ENCODE measurements at places on chromosomes 11 and 22. TPM values are rescaled to one million over a fixed set of nuclear protein-coding genes. Genes with fewer than 3 reads are reported as not detected.

DNA sequence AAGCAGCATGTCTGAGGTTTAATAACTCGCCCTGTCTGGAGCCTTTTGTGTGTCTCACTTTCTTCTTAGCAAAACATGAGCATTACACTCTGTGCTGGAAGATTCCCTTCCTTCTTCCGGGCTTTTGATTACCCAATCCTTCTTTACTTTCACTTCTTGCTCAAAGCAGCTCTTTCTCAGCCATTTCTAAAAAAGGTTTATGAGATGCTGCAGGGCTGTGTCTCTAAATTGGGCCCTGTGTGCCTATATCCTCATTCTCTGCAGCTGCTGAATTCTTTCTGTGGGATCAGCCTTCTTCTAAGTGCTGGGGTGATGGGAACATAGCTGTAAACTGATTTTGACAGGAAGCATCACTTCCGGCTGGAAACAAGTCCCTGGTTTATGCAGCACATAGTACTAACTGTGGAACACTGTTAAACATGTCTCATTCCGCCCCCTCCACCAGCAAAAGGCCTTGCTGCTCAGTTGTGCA is 71.8 kb downstream of the PIWIL4 start:
- DNase-seq: no peak

GRCh38 chr22:50406416-50407170 is 63.5 kb downstream of the PPP6R2 start:
- no peak for DNase-seq

The THRSP gene
- 0.22 TPM for polyA plus RNA-seq

DNA sequence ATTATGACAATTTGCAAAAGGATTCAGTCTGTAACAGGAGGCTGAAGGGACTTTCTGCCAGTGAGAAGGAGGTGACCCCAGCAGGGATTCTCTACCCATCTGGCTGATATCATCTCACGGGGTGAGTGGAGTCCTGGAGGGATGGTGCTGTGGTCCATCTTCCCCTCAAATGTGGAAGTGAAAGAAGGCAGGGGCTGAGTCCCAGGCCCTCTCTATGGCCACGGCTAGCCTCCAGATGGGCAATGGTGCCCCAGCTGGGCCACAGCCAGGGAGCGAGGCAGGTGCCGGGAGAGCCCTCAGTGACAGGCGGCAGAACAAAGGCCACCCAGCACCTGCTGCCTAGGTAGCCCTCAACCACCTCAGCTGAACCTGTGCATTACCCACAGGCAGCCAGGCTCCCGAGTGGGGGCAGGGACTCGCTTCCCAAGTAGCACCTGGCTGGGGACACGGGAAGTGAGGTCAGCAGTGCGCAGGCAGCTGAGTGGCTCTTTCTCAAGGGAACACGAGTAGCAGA is 6.7 kb downstream of the NECTIN1 start:
- no peak for DNase-seq

DNA sequence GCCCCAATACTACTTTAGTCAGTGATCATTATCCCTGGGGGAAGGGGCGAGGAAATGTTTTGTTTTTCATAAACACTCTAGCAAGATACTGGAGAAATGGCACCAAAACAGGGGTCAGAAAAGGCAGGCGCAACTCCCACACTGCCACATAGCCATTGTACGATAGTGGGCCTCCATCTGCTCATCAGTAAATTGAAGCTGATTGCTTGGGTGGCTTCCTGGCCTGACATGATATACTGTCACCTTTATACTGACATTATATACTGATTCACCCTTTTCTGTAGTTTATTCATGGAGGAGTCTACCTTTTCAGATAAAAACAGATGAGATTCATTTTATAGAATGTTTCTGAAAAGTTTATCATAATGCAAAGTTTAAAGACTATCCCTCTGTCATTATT is 51.6 kb upstream of the CCDC34 start:
- no peak for DNase-seq

- no peak for DNase-seq
These were observed 1.1 kb upstream of the SAMM50 start for GRCh38 chr22:43953988-43954785.

The SNX32 gene
- 1.8 TPM for polyA plus RNA-seq

DNA sequence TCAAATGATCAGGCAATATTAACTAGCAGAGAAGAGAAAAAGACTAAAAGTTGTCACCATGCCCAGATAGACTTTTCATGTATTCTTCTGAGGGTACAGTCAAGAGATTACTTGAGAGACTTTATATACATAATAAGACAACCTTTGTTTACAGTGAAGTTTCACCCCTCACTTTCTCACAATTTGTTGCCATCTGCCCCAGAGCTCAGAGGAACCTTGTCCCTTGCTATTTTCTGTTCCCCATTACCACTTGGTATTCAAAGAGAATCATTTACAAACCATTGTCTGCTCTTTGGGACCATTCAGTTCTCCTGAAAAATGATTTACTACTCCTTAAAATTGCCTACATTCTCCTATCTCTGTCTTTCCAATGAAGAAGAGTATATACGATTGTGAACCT is 544.6 kb downstream of the CNTN5 start:
- no peak for DNase-seq

The CNGA4 gene
- 0.32 TPM for polyA plus RNA-seq

The RAB3IL1 gene
- 20.1 TPM for polyA plus RNA-seq

The RASSF10 gene
- polyA plus RNA-seq: 19.2 TPM

DNA sequence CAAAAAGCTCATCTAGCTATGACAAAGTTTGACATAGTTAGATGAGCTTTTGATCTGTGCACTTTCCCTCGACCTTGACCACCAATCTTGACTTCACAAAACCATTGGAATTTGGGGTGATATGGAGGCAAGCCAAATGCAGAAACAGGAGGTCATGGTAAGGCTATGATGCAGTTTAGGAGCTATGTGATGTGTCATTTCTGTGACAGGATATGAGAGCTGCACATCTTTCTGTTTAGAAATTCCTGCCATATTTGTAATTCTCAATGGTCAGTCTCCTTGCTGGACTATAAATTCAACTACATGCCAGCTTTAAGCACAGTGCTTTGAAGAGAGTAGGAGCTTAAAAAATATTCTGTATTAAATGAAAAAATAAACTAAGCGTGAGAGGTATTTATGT is 12.9 kb downstream of the OR51B6 start:
- no peak for DNase-seq

The OR4D5 gene
- not detected for polyA plus RNA-seq

DNA sequence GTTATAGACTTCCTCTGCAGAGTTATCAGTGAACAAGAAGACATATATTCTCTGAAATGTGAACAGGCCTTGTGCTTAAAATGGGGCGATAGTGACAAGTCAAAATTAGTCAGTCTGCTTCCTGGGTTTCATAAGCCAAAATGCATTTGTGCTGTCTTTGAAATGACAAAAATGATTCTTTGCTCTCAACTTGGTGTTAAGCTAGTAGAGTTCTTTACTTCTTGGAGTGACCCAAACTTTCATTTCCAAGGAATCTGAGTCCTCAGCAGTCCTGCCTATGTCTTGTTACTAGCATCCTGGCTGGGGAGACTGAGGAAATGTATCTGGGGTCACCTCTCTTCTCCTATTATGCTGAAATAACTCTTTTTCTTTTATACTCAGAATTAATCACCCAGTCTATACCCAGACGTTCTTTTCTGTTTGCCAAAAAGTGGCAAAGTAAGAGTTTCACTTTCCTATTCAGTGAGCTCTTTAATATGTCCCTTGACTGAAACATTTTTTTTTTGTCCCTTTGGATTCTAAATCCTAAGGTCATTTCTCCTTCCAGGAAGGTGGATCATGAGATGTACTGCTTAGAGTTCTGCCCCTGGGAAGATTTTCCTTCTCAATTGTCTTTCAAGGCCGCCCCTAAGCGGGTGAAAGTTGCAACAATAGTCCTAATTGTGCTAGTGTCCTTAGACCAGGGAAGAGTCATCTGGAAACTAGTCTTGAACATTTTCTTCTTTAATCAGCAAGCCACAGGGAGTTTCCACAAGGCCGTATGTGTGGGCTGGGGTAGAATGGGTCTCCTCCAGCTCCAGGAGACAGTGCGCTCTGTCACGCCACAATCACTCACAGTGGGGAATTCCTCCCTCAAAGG is 53.0 kb upstream of the RDX start:
- no peak for DNase-seq

DNA sequence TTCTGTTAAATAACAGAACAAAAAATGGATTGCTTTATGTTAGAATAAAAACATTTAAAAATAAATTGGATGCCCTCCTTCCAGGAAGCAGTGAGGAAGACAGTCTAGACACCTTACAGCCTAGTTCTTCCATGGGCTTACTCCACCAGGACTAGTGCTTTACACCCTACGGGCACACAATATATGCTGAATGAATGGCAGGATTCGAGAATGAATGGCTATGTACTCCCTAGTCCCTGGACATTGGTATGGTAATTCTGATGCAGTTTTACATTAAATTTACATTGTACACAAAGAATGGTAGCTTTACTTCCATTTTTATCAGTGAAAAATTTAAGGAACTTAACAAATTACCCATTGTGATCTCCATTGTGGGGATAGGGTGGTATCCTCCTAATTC is 16.7 kb downstream of the TMEM218 start:
- no peak for DNase-seq

GRCh38 chr11:78684377-78684776 is 109.7 kb upstream of the NARS2 start:
- DNase-seq: no peak

DNA sequence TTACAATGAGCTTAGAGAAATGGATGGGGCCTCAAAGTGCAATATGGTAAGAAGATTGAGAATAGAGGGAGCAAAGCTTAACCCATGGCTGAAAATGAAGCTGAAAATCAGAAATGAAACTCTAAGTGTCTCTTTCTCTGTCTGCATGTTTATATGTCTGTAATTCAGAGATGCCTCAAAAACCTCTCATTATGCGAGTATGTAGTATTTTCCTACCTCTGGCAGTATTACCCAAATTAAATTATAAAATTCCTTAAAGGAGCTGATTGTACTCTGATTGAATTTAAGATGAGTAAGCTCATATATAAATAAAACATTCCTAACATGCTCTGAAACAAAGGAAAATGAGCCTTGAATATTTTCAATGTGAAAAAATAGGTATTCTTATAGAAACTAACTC is 39.8 kb upstream of the PRSS23 start:
- no peak for DNase-seq

The KRTAP5-10 gene
- 0.12 TPM for polyA plus RNA-seq

The IRAG1 gene
- polyA plus RNA-seq: 8.7 TPM

All from right renal pelvis (tissue), 4 donors.